ENCODE measurements at places on chromosomes 11 and 22. TPM values are rescaled to one million over a fixed set of nuclear protein-coding genes. Genes with fewer than 3 reads are reported as not detected.

The KDM2A gene
- total RNA-seq, result 79.4 TPM

The MAP6 gene
- 2.6 TPM for total RNA-seq

The DEUP1 gene
- 0.65 TPM for total RNA-seq

The KCNQ1OT1 gene
- total RNA-seq, result 6.4 TPM

The PARVA gene
- total RNA-seq, result 107 TPM

The MMP13 gene
- total RNA-seq, result 5.7 TPM

The SYCE3 gene
- total RNA-seq, result not detected

The NCAM1 gene
- total RNA-seq, result 1.4 TPM

The C11orf97 gene
- total RNA-seq, result not detected

The SLC35F2 gene
- total RNA-seq, result 3.9 TPM

The KLHDC7B gene
- 0.13 TPM for total RNA-seq

The QSER1 gene
- 32.8 TPM for total RNA-seq

The ELFN2 gene
- 0.13 TPM for total RNA-seq

The IGLL1 gene
- total RNA-seq, result not detected

The DDTL gene
- total RNA-seq, result not detected

The MMP27 gene
- not detected for total RNA-seq

The OR5T1 gene
- not detected for total RNA-seq

The LDHAL6A gene
- total RNA-seq, result not detected

The POU2AF2 gene
- not detected for total RNA-seq

The RTN4R gene
- total RNA-seq, result 0.26 TPM

The LINC01488 gene
- total RNA-seq, result not detected

The NAALAD2 gene
- 0.22 TPM for total RNA-seq

The KRTAP5-10 gene
- not detected for total RNA-seq
